Mesenteric fat pad (tissue), 1 donor: ENCODE measurements at places on chromosomes 11 and 22. TPM values are rescaled to one million over a fixed set of nuclear protein-coding genes. Genes with fewer than 3 reads are reported as not detected.

GRCh38 chr11:29051935-29052334 is 943.7 kb downstream of the METTL15 start:
- DNase-seq: no peak

DNA sequence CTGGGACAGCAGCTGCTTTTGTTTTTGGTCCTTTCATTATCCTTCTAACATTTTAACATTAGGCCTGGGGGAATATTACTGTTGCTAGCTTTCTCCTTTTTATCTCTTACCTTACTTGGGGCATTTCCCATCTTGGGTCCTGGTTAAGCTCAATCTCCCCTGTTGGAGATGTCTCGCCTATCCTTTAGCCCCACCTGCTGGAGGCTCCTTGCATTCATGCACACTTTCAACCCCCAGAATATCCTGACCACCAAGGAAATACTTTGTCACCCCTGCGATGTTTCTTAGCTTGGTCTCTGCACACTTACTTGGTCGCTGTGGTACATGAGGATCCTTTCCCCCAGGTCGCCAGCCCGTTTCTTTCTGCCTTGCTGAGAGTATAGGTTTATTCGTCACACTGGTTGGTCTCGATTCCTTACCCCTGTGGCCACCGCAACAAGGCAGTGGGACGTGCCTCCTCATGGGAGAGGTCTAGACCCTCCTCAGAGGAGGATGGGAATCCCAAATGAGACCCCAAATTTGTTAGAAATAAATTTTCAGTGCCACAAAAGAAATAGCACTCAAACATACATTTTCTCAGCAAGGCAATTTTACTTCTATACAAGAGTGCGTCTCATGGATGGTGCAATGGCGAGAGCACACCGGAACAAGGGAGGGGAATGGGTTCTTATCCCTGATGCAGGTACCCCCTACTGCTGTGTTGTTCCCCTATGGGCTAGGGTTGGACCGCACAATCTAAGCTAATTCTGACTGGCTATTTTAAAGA is 5.4 kb upstream of the TXN2 start:
- DNase-seq: no peak

DNA sequence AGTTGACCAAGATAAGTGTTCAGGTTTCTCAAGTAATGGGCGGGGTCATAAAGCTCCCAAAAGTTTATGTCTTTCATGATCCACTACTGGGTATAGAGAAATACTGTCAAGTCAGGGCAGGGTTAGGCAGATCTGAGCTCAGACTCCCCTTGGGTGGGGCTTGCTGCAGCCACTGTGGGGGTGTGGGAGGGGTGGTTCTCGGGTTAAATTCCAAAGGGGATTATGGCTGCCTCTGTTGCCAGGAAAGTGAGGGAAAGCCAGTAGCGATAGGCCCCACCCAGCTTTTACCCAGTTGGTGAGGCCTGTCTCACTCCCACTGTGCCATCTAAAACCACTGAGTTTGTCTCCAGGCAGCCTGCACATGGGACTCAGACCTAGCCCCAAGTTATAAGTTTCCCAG is 37.8 kb downstream of the DLG2 start:
- no peak for DNase-seq

DNA sequence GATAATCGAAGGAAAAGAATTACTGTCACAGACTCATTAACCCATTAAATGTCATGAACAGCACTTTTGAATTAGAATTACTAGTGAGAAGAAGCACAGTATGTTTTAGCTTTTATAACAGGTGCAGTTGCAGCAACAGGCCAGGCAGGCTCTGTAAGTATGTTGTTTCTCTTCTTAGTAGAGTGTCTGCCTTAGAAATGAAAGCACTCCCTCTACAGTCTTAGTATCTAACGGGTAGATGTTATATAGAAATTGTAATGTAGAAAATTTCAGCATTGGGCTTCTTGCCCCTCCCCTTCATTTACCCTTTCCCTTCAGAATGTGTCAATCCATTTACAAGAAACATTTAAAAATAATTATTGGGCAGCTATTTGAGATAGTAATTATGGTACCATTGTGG is 87.4 kb downstream of the HIPK3 start:
- no peak for DNase-seq

Gene MS4A1
- 0.22 TPM for total RNA-seq

Gene PLET1
- total RNA-seq: not detected

Gene ARRB1
- total RNA-seq: 112 TPM

Gene GALR3
- total RNA-seq: not detected

Gene LRRC32
- total RNA-seq: 136 TPM
